ENCODE measurements at places on chromosomes 13 and 19. TPM values are rescaled to one million over a fixed set of nuclear protein-coding genes. Genes with fewer than 3 reads are reported as not detected.
A peak's percentile ranks its signal among the peaks of the same experiment; 100 is the strongest.

Gene IZUMO2
- total RNA-seq, result not detected

DNA sequence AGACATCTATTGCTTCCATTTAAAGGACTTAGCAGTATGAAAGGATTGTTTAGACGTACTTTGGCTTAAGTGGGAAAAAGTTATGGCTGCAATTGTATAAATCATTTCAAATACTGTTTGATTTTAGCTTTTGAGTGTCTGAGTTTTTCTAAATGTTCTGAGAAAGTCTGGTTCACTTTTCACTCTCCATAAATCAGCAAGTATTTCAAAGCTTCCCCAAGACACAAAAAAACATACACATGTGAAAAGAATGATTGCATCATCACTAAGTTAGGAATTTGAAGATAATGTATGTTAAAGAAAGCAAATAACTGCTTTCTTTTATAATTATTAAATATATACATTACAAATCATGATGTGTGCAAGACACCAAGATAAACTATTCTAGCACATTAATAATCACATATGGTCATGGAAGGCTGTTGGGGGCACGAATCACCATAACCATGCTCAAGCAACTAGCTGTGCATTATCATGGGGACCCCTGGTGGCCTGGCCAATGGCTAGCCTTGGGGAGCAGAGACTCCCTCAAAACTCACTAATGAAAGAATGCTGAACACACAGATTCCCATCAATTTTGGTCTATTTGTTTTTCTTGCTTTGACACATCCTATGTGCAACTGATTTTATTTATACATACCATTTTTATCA lies 111.1 kb downstream of the MIPEP start:
- DNase-seq, result peak; percentile 11

- peak; percentile 0 for DNase-seq
Measured at GRCh38 chr13:22562116-22562515, 618.7 kb upstream of the SGCG start.

GRCh38 chr19:38210458-38210987 lies 13.5 kb downstream of the DPF1 start:
- DNase-seq, result no peak

Gene CNN2
- 199 TPM for total RNA-seq

Gene CYP4F12
- not detected for total RNA-seq

- no peak for DNase-seq
Measured at GRCh38 chr19:41927497-41928192, 604 bp downstream of the ERFL start.

Gene IL11
- 8.4 TPM for total RNA-seq

Data from RPMI7951 (cell line).